ENCODE measurements at places on chromosomes 3 and 15.
A peak's percentile ranks its signal among the peaks of the same experiment; 100 is the strongest.

GRCh38 chr3:59540696-59541095 lies 490.9 kb upstream of the CFAP20DC start:
- no peak for DNase-seq

DNA sequence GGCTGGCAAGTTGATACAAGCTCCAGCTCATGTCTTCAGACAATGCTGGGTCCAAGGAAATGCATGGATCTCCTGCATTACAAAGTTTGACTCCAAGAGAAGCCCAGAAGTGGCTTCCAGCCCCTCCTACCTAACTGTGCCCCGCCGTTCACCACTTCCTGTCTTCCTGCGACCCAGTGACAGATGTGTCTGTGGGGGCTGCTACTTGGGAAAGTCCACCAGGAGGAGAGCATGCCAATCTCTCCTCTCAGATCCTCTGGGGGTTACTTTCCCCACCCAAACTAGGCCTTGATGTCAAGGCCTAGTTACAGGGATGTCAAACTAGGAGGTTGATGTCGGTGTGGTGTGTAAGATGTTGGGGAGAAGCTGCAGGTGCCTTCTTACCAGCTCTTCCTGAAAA lies 133.6 kb upstream of the RASGRP1 start:
- DNase-seq = no peak

GRCh38 chr3:98725352-98725751 lies 37.8 kb upstream of the ST3GAL6 start:
- no peak for DNase-seq

DNA sequence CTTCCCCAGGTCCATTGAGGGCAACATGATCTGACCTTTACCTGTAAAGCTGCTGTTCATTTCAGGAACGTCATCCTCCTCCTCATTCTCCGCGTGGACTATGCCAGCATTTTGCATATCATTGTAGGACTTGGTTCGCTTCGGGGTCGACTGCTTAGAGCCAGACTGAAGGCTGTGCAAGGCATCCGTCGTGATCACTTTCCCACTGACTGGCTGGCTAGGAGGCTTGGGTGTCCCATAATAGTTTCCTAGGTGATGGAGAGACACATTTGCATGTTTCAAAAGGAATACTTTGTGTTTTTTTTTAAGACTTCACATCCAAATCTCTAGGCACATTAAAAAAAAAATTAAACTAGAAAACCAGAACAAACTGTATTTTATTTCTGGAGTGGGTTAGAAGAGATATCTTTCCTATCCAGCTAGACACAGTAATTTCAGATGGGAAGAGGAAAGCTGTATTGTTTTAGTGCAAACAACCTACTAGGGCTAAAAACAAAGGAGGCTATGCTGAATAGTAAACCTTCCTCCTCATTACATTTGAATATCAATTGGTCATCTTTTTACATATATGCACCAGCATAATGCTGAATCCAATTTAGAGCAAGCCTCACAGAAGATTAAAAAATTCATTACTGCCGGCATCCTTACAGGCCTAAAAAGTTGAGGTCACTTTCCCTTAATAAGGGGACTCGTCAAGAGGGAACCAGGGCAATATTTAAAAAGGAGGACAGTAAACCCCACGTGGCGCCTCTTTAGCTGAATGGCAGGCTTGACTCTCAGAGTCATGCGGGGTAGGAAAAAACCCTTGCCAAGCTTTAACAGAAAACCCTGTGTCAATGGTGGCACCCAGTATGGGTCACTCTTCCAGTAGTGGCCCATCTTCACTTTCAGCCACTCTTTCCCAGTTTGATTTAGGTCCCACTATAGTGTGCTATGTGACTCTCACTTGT lies 559.9 kb downstream of the MAGI1 start:
- DNase-seq = no peak

DNA sequence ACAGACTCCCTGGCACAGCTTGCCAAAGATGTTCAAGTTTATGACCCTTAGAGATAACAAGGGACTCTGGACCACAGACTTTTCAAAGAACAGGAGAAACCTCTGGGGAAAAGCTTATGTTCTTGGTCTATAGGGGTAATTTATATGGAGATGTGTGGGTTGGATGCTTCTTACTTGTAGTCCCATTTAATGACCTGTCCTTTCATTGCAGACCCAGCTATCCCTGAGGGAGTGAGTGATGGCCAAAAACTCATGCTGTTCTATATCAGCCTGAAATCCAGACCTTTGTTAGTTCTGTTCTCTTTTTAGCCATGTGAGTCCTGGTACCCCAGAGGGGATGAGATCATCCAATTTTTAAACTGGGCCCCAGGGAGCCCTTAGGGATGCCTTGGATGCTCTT lies 43.7 kb upstream of the MRPL3 start:
- DNase-seq = no peak

DNA sequence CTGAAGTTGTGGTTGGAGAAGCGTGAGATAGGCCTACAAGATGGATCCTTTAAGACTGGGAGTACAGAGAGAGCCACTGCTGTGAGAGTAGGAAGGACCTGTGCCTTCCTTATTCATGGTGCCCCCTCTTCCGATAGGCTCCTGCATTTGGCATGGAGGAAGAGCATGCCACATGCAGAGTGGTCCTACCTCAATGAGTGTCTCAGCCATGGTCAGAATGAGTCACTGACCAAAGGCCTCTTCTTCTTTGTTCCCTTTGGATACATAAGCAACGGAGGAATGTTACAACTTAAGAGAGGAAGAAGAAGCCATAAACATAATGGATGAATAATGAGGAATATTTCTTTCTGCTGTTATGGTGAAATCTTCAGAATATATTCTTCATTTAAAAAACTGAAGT lies 681.2 kb upstream of the GRM7 start:
- DNase-seq = no peak

GRCh38 chr3:64397573-64397972 lies 172.3 kb upstream of the PRICKLE2 start:
- no peak for DNase-seq

- DNase-seq = no peak
Observed at GRCh38 chr3:41131224-41131623, 68.1 kb upstream of the CTNNB1 start.

DNA sequence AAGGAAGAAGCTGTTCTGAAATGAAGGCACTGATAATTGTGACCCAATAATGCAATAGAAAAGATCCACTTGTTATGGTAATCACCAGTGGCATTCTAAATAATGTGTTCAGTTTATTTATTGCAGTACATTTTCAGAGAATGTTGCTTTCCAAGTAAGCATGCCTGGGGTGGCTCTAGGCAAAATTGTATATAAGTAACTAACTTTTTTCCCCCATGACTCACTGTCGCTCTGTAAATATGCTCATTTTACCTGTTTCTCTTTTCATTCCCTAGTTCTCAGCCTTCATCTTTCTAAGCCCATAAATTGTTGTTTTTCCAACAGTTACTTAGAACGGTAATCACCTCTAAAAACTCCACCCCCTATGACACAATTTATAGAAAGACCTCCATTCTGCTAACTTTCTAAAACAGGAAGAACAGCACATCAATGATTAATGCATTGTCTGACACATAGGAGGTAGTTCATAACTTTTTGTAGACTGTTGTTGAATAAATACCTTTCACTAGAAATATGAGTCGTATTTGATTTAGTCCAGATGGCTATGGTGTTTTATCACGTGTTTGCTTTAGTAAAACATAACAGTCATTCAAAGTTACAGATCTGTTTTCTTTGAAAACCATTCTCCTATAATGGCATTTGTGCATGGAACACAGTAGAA lies 143.1 kb downstream of the LSAMP start:
- DNase-seq = peak; percentile 25

- no peak for DNase-seq
Observed at GRCh38 chr3:117126946-117127546, 417.5 kb downstream of the TUSC7 start.

DNA sequence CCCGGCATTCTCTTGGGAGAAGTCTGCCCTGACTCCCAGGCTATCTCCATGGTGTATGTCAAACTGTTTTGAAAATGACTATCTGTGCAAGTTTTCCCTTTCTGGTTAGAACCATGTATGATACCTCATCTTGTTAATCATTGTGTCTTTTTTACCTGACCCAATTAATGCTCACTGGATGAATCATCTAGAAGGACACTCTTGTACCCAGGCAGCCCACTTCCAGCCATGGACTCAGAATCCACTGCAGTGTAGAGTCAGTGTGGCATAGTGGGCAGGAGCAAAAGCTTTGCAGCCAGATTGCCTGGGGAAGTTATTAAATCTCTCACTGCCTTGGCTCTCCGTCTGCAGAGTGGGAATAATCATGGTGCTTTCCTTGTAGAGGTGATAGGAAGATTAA lies 1.2 kb downstream of the FAM3D start:
- DNase-seq = no peak

DNA sequence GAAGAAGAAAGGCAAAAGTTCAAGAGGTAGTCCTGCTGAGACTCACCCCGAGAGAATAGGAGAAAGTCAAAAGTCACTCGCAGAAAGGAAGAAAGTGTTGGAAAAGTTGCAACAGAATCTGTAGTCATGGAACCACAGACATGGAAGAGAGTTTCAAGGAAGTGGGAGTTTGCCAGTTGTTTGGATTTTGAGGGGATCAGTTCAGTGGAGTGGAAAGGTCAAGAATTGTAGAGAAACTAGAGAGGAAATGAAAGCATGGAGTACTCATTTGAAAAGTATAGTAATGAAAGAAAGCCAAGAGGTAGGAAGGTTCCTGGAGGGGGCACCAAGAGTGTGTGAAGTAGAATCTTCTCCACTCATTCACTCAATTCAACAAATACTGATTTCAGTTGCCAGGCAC lies 34.7 kb downstream of the SPTSSB start:
- DNase-seq = no peak

GRCh38 chr3:197431346-197431910 lies 124.3 kb downstream of the BDH1 start:
- DNase-seq = no peak

GRCh38 chr3:54670201-54671000 lies 257.5 kb downstream of the LRTM1 start:
- no peak for DNase-seq

DNA sequence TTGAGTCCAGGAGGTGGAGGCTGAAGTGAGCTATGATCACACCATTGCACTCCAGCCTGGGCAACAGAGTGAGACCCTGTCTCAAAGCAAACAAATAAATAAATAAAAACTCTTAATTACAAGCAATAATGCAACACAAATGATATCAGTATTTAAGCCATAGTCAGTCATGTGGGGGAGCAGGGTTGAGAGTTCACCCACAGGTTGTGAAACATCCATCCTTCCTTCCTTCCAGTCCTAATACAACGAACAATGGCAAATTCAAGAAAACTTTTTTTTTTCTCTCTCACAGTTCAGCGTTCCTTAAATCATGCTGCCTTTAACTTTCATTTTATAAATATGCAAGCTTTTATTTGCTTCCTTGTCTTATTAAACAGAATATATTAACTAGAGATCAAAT lies 24.1 kb downstream of the ZNF592 start:
- DNase-seq = no peak

GRCh38 chr3:46222435-46223161 lies 14.5 kb upstream of the CCR1 start:
- DNase-seq = no peak

GRCh38 chr3:188164248-188164687 lies 10.3 kb downstream of the LPP start:
- DNase-seq = no peak

DNA sequence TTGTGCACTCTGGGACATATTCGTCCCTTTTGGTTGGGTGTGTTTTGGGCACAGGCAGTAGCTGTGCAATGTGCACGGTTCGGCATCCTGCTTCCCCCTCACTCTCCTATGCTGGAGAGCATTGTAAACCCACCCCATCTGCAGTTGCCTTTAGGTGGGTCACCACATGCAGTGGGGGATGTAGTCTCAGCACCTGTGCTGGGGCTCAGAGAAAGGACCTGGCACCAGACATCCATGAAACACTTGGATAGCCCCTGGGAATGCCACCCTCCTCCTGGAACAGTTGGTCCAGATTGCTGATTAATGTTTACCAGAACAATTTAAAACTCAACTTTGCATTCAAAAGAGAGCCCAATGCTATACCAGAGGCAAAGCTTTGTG lies 123.9 kb upstream of the MEF2A start:
- DNase-seq = no peak

DNA sequence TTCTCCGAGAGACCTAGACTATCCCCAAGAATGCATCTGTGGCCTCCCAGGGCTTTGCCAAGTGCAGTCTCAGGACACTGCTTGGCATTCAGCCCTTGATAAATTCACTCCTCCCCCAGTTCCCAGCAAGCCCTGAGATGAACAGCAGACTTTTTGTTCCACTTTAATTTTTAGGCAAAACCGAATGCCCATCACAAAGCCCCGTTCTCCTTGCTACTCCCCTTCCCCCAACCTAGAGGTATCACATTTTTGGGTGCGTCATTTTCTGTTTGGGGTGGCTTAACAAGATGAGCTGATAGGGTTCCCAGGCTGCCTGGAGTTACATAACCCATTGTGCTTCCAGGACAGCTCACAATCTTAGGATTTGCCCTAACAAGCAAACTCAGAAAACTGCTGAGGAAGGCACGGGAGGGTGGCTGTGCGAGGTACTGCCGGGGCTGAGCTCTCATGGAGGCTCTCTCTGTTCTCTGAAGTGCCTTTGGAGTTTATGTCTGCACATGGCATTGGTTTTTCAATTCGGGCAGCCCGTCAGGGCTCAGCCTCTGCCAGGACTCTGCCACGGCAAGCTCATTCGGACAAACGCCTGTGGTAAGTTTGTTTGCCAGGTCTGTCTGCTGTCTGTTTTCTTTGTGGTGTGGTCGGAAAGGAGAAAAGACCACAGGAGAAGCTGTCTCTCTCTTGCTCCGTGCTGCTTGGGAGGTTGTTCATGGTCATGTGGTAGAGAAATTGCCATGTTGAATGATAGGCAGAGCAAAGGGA lies at the start of gene TRAK1:
TSS of gene TRAK1 (plus strand) at position 385 of the 759 bp plus-strand sequence. CDS start at position 498, 113 bp downstream.
- DNase-seq = peak; percentile 85

GRCh38 chr3:50194903-50195500 lies 3.6 kb downstream of the GNAT1 start:
- DNase-seq = no peak

DNA sequence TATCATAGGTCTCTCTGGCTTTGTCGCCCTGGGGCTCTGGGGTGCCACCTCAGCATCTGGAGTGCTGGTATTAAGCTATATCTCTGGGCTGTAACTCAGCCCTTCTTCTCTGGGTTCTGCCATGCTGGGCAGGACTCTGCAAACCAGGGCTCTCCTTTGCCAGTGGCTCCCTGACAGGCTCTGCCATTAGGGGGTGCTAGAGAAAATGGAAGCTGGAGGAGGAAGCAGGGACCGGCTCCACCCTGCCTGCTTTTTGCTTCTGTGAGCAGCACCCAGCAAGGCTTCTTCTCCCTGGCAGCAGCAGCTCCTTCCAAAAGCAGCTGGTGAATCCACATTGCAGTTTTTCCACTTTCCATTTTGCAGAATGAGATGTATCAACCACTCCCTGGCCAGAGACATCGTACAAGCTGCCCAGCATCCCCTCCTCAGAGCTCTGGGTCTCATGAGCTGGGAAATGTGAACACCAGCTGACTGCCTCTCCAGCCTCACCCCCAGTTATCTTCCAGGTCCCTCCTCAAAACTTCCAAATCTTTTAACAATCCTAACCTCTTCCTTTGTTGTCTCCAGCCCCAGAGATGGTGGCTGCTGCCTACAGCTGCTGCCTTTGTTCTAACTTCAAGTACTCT lies 165.0 kb downstream of the ABHD5 start:
- peak; percentile 79 for DNase-seq

DNA sequence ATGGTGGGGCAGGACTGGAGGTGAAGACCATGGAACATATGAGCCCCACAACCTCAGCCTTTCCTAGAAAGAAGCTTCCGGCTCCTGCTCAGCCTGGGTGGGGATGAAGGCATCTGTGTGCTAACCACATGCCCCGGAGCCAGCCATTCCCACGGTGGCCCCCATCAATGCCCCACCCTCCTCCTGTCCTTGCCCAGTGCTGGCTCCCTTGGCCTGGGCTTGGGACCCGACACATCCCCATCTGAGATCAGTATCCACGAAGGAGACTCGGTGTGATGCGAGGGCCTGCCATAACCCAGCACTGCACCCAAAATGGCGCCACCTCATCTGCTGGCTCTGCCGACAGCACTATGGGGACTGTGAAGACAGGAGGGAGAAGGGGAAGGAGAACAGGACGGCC lies 16.5 kb upstream of the PLXND1 start:
- DNase-seq = no peak

All from cardiac fibroblast (primary cell).